SJSA1 (cell line): ENCODE measurements at places on chromosomes 12 and 14. TPM values are rescaled to one million over a fixed set of nuclear protein-coding genes. Genes with fewer than 3 reads are reported as not detected.

- no peaks in the 10 kb centered on the region for H3K36me3 ChIP-seq
- no peak overlapping the region for H3K27ac ChIP-seq
- no peak overlapping the region for H3K4me3 ChIP-seq
- DNase-seq = no peak
- H3K4me1 ChIP-seq = peaks cover 7% of the 10 kb centered on the region; the same call in 1 of the 2 replicates
Measured at GRCh38 chr14:59195912-59196311, 7.4 kb downstream of the DAAM1 start.

DNA sequence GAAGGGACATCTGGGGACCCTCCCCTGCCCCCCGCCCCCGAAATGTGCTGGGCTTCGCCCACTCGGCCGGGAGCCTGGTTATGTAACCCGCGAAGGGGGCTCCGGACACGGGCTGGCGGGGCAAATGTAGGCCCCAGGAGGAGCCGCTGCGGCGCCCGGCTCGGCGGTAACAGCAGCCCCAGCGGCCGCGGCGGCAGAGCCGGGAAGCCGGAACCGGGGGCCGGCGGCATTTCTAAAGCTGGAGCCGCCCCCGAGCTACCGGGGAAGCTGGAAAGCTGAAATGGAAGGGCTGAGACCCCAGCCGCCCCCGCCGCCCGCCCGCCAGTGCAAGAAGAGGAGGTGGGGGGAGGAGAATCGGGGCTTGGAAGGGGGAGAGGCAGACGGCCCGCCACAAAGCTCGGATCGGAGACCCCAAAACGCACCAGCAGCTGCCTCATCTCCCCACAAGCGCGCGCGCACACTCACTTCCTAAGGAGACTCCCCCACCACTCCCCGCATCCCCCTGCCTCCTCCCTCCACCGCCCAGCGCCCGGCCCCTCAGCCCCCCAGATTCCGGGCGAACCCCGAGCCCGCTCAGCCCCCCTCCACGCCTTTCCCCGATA is 1.5 kb downstream of the KDM2B start:
- peaks cover 22% of the 10 kb centered on the region for H3K36me3 ChIP-seq
- H3K27me3 ChIP-seq = no peaks in the 10 kb centered on the region
- H3K27ac ChIP-seq = peak overlapping the region; percentile 84
- peak; percentile 26 for DNase-seq
- H3K4me3 ChIP-seq = peak overlapping the region; percentile 49

DNA sequence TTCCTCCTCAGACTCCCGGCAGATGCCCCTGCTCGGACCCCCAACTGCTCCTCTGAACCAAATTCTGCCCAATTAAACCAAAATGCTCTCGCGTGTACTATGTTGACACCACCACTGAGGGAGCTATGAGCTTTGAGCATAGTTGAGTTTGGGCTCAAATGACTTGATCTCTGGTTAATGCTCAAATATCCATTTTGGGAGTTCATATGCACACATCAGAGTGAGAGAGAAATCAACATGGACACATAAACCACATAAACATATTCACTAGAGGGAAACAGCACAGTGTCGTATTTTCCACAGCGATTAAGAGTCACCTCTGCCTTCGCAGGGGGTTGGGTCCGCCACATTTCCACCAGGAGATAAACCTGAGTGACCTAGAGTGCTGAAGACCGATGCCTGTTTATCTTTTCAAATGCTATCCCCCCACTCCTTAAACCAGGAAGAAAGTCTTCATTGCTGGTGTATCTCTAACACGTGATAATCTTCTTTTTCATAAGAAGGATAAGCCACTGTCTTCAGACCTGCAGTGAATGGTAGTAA is 59.4 kb upstream of the FOXN3 start:
- no peak for DNase-seq
- H3K4me3 ChIP-seq = no peak overlapping the region
- H3K27ac ChIP-seq = no peak overlapping the region
- no peaks in the 10 kb centered on the region for H3K4me1 ChIP-seq
- no peaks in the 10 kb centered on the region for H3K27me3 ChIP-seq

The BMAL2 gene
- 39.5 and 47.8 TPM in 2 replicates for total RNA-seq

The CRY1 gene
- total RNA-seq = 36.8 and 38.4 TPM in 2 replicates

The DLK1 gene
- total RNA-seq = not detected in 2 replicates
